Cortex of kidney (tissue), 1 donor: ENCODE measurements at places on chromosomes 7 and 10.

- no peak for DNase-seq
Observed at GRCh38 chr10:69769395-69769992, 32.2 kb upstream of the COL13A1 start.

DNA sequence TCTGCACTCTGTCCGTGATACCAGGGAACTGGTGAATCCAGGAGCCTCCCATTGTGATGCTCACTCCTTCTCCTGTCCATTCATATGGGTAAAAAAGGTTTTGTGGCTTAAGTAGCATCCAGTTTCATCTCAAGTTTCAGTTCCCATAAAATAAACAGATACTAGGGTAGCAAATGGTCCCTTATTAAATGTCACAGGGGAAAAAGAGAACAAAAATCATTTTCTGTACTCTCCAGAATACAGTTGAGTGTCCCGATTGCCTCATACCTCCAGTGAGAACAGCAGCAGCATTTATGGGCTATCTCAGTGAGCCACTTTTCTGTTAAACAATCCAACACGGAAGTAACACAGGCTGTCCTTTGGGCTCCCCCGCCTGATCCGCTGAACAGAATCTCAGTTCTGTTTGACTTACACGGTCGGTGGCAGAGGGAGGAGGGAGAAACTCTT is 179.6 kb downstream of the CELF2 start:
- DNase-seq, result no peak

- no peak for DNase-seq
Observed at GRCh38 chr7:149854611-149855360, 16.6 kb downstream of the ZNF862 start.

DNA sequence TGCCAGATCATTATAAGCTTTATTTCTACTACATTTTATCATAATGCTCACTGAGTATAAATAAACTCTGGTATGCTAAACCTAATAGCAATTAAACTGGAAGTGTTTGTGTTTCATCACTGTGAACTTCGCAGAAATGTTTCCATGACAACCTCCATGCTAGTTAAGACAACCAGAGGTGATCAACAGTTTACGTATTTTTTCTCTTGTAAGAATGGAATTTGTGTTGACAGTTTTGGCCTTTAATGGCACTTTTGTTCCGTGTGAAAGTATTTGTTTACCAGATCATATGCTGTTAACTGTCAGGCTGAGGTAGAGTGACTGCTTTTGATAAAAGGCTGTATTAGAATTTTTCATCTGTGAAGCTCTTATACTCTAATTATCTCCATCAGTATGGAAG is 212.1 kb upstream of the PPP1R3A start:
- DNase-seq, result no peak
